IgD-negative memory B cell (primary cell): ENCODE measurements at places on chromosomes 2 and 18. TPM values are rescaled to one million over a fixed set of nuclear protein-coding genes. Genes with fewer than 3 reads are reported as not detected.

Gene HJURP
- not detected for polyA plus RNA-seq

Gene DSC3
- not detected for polyA plus RNA-seq

Gene CRACDL
- not detected for polyA plus RNA-seq

Gene OTOS
- polyA plus RNA-seq = not detected

Gene CD226
- polyA plus RNA-seq = 3.8 TPM

Gene SERPINB2
- polyA plus RNA-seq = not detected

Gene UPP2
- polyA plus RNA-seq = not detected

Gene SNORC
- polyA plus RNA-seq = not detected

Gene SLC40A1
- polyA plus RNA-seq = 2.3 TPM

Gene UGT1A8
- not detected for polyA plus RNA-seq

Gene CENPA
- polyA plus RNA-seq = not detected

Gene RAD51AP2
- polyA plus RNA-seq = not detected

Gene SERPINB13
- polyA plus RNA-seq = not detected

Gene AGXT
- polyA plus RNA-seq = not detected

Gene LIPG
- polyA plus RNA-seq = not detected

Gene GPAT2
- 8.6 TPM for polyA plus RNA-seq

Gene CCDC74B
- polyA plus RNA-seq = not detected

Gene HRH4
- polyA plus RNA-seq = not detected

Gene HOXD8
- polyA plus RNA-seq = not detected

Gene SERPINB11
- polyA plus RNA-seq = not detected

Gene NDUFAF7
- 10.9 TPM for polyA plus RNA-seq
